Stimulated activated naive B cell treated with anti-CD40 and anti-IgM and Interleukin-4, amounts not matched to agents 10 μg/mL and 1 μg/mL and 100 μg/mL, for 72 hours (primary cell): ENCODE measurements at places on chromosomes 6 and 20.

DNA sequence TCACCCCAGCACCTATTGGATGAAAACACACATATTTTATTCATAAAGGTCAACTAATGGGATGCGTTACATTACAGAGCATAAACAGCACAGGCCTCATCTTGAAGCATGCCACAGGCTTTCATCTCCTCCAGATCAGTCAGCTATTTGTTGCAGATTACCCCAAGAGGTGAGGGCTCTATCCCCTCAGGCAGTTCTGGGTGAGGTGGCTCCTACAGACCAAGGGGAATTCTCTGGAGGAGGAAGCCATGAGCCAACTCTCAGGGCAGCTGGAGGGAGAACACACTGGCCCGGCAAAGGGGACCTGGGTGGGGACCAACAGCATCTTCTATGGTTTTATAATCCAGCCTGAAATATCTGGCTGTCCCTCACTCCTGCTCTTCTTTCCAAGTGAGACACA is 126.4 kb upstream of the BTBD3 start:
- no peak overlapping the region for H3K27ac ChIP-seq
- no peak overlapping the region for H3K4me3 ChIP-seq
- H3K4me1 ChIP-seq: no peaks in the 10 kb centered on the region
- no peak for DNase-seq
- no peaks in the 10 kb centered on the region for H3K36me3 ChIP-seq

GRCh38 chr6:85449818-85450759 is at the start of gene NT5E:
Gene NT5E, plus strand, starts transcription at chr6:85450083. Its CDS starts 57 bp downstream, at chr6:85450140.
- peaks cover 23% of the 10 kb centered on the region for H3K27me3 ChIP-seq
- peaks cover 64% of the 10 kb centered on the region for H3K4me1 ChIP-seq
- DNase-seq: peak; percentile 51
- peak within 1 kb of the TSS; percentile 93 for H3K27ac ChIP-seq

DNA sequence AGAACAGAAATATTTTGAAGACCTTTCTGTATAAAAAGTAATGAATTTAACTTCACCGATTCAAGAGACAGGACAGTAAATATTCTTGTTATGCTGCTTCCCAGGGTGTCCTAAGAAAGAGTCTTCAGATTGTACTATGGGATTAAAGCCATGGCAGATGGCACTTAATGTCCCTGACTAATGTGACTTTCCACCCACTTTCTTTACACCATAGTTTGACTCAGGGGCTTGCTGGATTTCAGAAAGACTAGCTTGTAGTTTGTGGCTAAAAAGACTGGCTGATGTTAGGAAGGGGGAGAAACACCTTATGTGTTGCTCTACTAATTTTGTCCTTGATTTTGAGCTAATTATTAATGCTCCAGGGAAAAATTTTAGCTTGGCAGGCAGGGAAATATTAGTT is 75.9 kb downstream of the UTRN start:
- H3K36me3 ChIP-seq: no peaks in the 10 kb centered on the region
- no peak overlapping the region for H3K27ac ChIP-seq
- peaks cover 43% of the 10 kb centered on the region for H3K4me1 ChIP-seq
- DNase-seq: no peak

GRCh38 chr20:41004531-41005360 is 23.9 kb upstream of the TOP1 start:
- no peaks in the 10 kb centered on the region for H3K36me3 ChIP-seq
- H3K27me3 ChIP-seq: no peaks in the 10 kb centered on the region
- H3K4me3 ChIP-seq: no peak overlapping the region
- DNase-seq: no peak
- H3K27ac ChIP-seq: peak overlapping the region; percentile 25

DNA sequence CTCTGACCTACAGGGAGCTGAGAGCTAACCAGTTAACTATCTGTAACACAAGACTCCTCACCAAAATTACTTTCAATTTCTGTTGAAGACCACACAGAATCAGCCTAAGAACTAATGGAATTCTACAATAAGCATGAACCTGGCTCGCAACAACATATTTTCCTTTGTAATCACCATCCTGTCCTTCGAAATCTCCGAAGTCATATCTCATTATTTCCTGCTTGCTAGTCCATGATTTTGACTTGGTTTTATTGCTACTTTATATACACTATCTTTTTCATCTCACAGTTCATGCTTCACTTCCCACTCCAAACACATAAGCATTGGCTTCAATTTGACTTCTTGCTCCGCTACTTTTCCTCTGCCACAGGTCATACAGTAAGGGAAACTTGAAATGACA is 405.8 kb upstream of the FKBP1C start:
- H3K27ac ChIP-seq: no peak overlapping the region
- no peaks in the 10 kb centered on the region for H3K36me3 ChIP-seq
- no peak overlapping the region for H3K4me3 ChIP-seq

DNA sequence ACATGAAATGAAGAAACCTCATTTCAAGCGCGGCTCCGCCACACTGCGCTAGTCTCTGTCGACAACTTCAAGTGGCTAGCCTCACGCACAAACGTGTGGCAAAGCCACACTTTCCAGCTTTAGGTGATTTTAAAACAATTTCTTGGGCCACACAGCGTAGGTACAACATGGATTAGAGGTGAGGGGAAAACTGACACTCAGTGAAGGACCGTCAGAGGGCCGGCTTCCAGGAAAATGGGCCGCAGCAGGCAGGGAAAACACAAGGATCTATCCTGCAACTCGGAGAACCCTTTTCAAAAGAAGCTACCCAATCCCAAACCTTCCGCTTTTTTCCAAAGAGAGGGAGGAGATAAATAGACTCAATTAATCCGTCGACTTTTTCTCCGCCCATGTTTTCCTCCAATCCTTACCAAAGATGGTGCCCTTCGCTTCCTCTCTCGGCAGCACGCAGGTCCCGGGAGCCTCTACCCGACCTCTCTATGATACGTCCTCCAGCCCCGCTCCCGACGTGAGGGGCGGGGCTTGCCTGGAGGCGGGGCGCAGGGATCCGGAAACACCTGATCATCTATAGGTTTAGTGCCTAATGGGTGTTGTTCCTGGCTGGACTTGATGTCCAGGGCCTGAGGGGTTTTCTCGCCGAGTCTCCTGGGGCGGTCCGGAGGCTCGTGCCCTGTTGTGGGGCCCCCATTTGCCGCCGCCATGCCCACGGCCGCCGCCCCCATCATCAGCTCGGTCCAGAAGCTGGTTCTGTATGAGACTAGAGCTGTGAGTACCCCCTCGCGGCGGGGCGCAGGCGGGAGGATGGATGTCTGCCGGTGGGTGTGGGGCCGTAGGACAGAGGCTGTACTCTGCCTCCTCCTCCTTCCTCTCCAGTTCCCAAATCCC is at the start of the genes AK9 and FIG4:
Gene AK9 (minus strand): TSS at position 466 of the 885 bp plus-strand sequence. CDS start 15,457 bp downstream, outside the sequence.
Gene FIG4 (plus strand): TSS at position 560 of the 885 bp plus-strand sequence. CDS start 140 bp downstream, at position 700.
- H3K36me3 ChIP-seq: peaks cover 12% of the 10 kb centered on the region
- peak; percentile 88 for DNase-seq
- H3K27ac ChIP-seq: peak within 1 kb of the TSS; percentile 98
- no peaks in the 10 kb centered on the region for H3K27me3 ChIP-seq
- H3K4me3 ChIP-seq: peak within 1 kb of the TSS; percentile 89

DNA sequence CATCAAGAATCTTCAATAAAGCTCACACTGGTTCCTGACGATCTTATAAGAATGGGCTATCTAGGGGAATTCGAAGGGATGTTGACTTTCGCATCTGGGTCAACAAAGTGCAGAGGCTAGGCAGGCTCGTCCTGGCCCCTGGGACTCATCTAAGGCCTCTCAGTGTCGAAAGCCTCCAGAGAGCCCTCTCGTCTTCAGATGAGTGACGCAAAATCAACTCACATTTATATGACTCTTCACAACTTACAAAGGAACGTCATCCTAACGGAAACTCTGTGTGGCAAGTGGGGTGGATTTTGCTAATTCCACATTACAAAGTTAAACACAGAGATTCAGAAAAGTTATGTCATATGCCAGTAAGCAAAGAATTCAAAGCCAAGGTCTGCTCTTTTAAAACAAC is 270.5 kb upstream of the EXOC2 start:
- H3K27me3 ChIP-seq: peaks cover 42% of the 10 kb centered on the region
- H3K4me1 ChIP-seq: no peaks in the 10 kb centered on the region
- no peaks in the 10 kb centered on the region for H3K36me3 ChIP-seq
- no peak for DNase-seq

- H3K4me3 ChIP-seq: no peak overlapping the region
- no peaks in the 10 kb centered on the region for H3K4me1 ChIP-seq
- DNase-seq: no peak
These were observed 17.1 kb downstream of the FOXF2 start for GRCh38 chr6:1406306-1407072.

DNA sequence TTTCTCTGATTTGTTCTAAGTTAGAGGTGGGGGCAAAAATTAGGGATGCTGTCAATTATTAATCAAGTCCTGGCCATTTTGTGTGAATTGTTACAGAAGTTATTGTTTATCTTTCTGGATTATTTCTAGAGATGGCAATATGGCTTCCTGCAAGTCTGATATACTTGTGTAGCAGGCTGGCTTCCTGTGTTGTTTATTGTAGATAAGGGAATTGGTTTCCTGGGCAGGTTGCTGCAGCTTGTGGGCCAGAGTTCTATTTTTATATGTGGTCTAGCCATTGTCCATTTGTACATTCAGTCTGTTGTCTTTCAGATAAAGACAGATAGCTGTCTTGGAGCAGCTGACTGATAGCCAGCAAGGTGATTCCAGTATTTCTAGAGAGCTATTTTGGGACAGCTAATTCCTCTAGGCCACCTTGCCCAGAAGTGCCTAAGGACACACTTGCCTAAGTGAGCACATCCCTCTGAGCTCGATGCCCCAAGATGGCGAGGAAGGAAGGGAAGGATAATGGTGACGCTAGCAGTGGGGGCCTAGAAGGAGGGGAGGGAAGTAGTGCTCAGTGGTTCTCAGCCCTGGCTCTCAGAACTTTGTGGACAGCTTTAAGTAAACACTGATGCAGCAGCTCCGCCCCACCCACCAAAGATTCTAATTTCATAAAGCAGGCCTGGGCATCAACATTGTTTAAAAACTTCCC is 25.5 kb downstream of the DDO start:
- DNase-seq: no peak
- no peaks in the 10 kb centered on the region for H3K36me3 ChIP-seq
- no peaks in the 10 kb centered on the region for H3K27me3 ChIP-seq
- peak overlapping the region; percentile 70 for H3K27ac ChIP-seq
- H3K4me1 ChIP-seq: peaks cover 6% of the 10 kb centered on the region

- H3K27ac ChIP-seq: no peak overlapping the region
- peaks cover 1% of the 10 kb centered on the region for H3K36me3 ChIP-seq
- H3K4me1 ChIP-seq: peaks cover 11% of the 10 kb centered on the region
- no peak for DNase-seq
These were observed 124.0 kb downstream of the OGFRL1 start for GRCh38 chr6:71412559-71413140.

- peaks cover 6% of the 10 kb centered on the region for H3K4me1 ChIP-seq
- peaks cover 5% of the 10 kb centered on the region for H3K36me3 ChIP-seq
- H3K27ac ChIP-seq: no peak overlapping the region
These were observed 129.5 kb downstream of the FOXC1 start for GRCh38 chr6:1739220-1739619.

GRCh38 chr6:113406048-113406695 is 451.0 kb upstream of the MARCKS start:
- H3K36me3 ChIP-seq: no peaks in the 10 kb centered on the region
- peaks cover 8% of the 10 kb centered on the region for H3K27me3 ChIP-seq
- no peak for DNase-seq
- H3K4me1 ChIP-seq: peaks cover 5% of the 10 kb centered on the region
- H3K4me3 ChIP-seq: no peak overlapping the region
- no peak overlapping the region for H3K27ac ChIP-seq

DNA sequence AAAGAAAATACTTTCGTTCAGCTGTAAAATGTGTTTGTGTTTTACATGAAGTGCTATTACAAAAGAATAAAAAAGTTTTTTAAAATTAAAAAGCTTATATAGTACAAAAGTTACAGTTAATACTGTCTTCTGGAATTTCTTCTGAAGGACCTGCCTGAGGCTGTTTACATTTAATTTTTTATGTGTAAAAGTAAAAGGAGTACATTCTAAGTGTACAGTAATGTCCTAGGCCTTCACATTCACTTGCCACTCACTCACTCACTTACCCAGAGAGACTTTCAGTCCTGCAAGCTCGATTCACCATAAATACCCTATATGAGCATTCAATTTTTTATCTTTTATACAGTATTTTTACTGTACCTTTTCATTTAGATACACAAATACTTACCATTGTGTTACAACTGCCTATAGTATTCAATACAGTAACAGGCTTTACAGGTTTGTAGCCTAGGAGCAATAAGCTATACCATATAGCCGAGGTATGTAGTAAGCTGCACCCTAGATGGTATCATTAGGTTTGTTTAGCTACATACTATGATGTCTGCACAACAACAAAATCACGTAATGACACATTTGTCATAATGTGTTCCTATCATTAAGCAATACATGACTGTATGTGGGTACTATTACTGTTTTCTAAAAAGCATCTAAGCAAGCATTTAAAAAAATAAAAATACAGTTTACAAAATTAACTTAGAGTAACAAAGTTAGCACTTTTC is 33.0 kb downstream of the RNF146 start:
- peaks cover 4% of the 10 kb centered on the region for H3K36me3 ChIP-seq
- no peaks in the 10 kb centered on the region for H3K27me3 ChIP-seq
- no peak for DNase-seq

- no peaks in the 10 kb centered on the region for H3K36me3 ChIP-seq
- no peak overlapping the region for H3K27ac ChIP-seq
- no peak for DNase-seq
These were observed 191.1 kb downstream of the TAF4 start for GRCh38 chr20:61874421-61875068.

DNA sequence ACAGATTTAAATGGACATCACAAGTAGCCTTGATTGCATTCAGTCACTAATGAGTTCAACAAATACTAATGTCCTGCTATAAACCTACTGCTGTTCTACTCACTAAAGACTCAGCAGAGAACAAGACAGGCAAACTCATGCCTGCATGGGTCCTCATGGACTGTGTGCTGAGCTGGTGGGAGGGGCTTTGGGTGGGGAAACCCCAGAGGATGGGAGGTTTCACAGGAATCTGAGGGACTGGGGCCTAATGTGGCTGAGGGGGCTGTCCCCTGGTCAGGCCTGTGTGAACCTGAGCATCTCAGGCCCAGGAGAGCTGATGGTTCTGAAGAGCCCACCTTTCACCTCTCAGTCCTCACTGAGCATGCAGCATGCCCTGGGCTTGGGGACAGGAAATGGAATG is 1.4 kb downstream of the CST8 start:
- H3K27ac ChIP-seq: no peak overlapping the region
- H3K27me3 ChIP-seq: no peaks in the 10 kb centered on the region
- no peak overlapping the region for H3K4me3 ChIP-seq
- DNase-seq: peak; percentile 17

- H3K36me3 ChIP-seq: no peaks in the 10 kb centered on the region
- no peaks in the 10 kb centered on the region for H3K4me1 ChIP-seq
- H3K27ac ChIP-seq: no peak overlapping the region
- no peaks in the 10 kb centered on the region for H3K27me3 ChIP-seq
- H3K4me3 ChIP-seq: no peak overlapping the region
These were observed 801.2 kb upstream of the FLRT3 start for GRCh38 chr20:15138548-15139126.

- H3K27ac ChIP-seq: no peak overlapping the region
- H3K4me3 ChIP-seq: no peak overlapping the region
- H3K4me1 ChIP-seq: no peaks in the 10 kb centered on the region
- H3K27me3 ChIP-seq: peaks cover 36% of the 10 kb centered on the region
These were observed 19.4 kb upstream of the OVOL2 start for GRCh38 chr20:18077157-18077556.

GRCh38 chr6:68711386-68712000 is 76.4 kb downstream of the ADGRB3 start:
- no peak for DNase-seq
- no peaks in the 10 kb centered on the region for H3K36me3 ChIP-seq
- H3K4me3 ChIP-seq: no peak overlapping the region
- H3K27me3 ChIP-seq: no peaks in the 10 kb centered on the region
- H3K4me1 ChIP-seq: no peaks in the 10 kb centered on the region
